ENCODE measurements at places on chromosomes 12 and 14. TPM values are rescaled to one million over a fixed set of nuclear protein-coding genes. Genes with fewer than 3 reads are reported as not detected.

SLC38A2 gene
- 247 TPM for total RNA-seq

ASPG gene
- 2.4 TPM for total RNA-seq

TMEM233 gene
- 0.49 TPM for total RNA-seq

CAPZA3 gene
- not detected for total RNA-seq

IGF1 gene
- 36.1 TPM for total RNA-seq

SLC2A14 gene
- 0.77 TPM for total RNA-seq

KRT79 gene
- total RNA-seq: 0.66 TPM

RAPGEF3 gene
- 13.6 TPM for total RNA-seq

ADAM21 gene
- total RNA-seq: not detected

RNASE1 gene
- 65.1 TPM for total RNA-seq

AQP2 gene
- not detected for total RNA-seq

PLA2G1B gene
- total RNA-seq: not detected

RD3L gene
- 12.0 TPM for total RNA-seq

GPR137C gene
- 42.0 TPM for total RNA-seq
